HAP-1 (cell line): ENCODE measurements at places on chromosomes 4 and X.

- no peak for DNase-seq
Measured at GRCh38 chr4:92501456-92501855, 197.7 kb downstream of the GRID2 start.

GRCh38 chr4:173494013-173494970 lies 35.7 kb downstream of the HAND2 start:
- peak; percentile 71 for DNase-seq

DNA sequence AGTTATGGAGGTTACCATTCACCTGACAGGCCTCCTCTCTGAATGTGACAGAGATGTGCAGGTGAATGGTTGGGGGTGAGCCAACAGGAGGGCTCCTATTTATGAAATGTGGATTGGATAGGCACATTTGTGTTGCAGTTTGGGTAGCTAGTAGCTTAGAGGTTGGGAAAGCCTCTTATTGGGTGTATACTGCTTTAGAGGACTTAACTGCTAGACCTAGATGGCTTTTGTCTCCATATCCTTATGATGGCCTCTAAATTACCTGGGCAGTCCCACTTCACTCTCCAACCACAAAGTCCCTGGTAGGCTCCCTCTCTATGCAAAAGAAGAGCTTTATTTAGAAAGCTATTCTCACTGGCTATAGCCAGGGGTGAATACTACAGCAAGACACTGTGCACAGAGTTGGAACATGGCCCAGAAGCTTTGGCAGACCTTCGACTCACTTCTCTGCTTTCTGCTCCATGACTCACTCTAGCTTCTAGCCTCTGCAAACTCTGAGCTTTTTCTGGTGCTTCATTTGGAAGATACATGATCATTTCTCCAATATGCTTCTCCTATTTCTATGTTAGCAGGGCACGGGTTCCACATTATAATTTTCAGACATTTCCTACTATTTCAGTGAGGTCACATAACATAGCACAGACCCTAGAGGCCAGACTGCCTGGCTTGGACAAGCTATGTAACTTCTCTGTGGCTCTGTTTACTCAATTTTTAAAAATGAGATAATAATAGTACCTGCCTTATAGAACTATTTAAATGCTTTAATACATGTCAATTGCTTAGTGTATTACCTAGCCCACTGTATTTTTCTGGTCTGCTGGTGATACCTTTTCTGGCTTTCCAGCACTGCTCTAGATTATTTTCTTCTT lies 6.0 kb upstream of the VGLL1 start:
- no peak for DNase-seq

DNA sequence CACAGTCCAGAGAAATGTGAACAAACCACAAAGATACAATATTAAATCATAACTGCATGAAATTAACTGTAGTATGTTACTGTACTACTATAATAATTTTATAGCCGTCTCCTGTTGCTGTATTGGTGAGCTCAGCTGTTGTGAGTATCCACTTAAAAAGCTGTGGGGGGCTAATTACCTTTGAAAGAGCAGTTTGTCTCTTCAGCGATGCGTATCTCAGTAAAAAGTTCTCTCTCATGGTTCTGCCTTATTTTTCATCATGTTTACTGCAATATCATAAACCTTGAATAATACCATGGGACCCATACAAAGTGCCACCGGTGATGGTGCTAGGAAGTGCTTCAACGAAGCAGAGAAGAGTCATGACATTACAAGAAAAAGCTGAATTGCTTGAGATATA lies 8.4 kb upstream of the MSMO1 start:
- DNase-seq, result no peak

DNA sequence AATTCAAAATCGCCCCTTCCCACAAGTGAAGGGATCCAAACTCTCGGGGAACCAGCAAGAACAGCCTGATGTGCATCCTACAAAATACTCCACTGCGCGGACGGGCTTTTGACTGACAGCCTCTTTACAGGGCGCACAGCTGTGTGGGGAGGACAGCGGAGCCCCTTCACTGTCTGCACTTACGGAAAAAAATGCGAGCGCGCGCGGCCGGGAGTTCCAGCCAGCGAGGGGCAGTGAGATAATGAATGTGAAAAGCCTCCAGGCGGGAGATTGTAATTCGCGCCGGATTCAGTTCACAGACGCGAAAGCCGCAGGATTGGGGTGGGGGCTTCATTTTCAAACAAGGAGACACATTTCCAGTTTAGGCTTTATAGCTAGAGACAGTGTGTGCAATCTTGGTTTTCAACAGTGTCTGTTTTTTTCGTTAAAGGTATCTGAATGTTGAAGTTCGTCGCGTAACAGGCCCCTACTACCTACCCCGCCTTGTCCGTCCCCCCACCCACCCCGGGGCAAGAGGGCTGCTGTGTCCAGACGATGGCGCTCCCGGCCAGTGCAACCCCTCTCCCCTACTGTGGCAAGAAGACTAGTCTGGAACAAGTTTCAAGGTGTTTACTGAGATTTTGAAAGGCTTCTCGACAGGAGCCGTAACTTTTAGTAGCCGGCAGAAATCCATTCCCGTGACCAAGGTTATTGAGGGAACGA lies 1.7 kb upstream of the GPR50 start:
- DNase-seq, result no peak

- no peak for DNase-seq
Measured at GRCh38 chr4:187632260-187632995, 363.1 kb upstream of the ZFP42 start.

DNA sequence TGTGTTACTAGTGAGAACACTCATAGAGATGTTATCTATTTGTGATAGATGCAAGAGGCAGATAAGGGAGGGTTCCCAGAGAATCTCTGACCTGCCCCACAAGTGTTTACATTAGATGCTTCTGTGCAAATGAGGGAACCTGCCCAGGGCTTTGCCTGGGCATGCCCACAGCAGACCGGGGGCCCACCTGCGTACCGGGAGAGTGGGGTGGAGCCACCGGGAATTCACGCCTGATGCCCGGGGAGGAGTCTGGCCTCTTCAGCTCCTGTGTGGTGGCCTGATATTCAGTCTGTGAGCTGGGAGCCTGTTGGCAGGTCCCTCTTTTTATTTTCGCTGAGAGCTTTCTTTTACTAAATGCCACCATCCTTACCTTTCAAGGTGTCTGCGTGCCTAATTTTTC lies 155.7 kb downstream of the SNCA start:
- DNase-seq, result no peak
